ENCODE measurements at places on chromosomes 5 and 9. TPM values are rescaled to one million over a fixed set of nuclear protein-coding genes. Genes with fewer than 3 reads are reported as not detected.

Gene C9orf152
- not detected for polyA plus RNA-seq

Gene PNPLA7
- 1.5 TPM for polyA plus RNA-seq

Gene ORM2
- polyA plus RNA-seq = not detected

Gene SREK1IP1
- polyA plus RNA-seq = 30.1 TPM

Gene RGMB
- 4.3 TPM for polyA plus RNA-seq

GRCh38 chr9:122988141-122988540 is 45.3 kb upstream of the GPR21 start:
- DNase-seq = no peak
